Tibial nerve (tissue), 4 donors: ENCODE measurements at places on chromosomes 2 and 18. TPM values are rescaled to one million over a fixed set of nuclear protein-coding genes. Genes with fewer than 3 reads are reported as not detected.

NCK2 gene
- 25.2 TPM for total RNA-seq

UGT1A6 gene
- not detected for total RNA-seq

TMEM37 gene
- 4.9 TPM for total RNA-seq

SRD5A2 gene
- not detected for total RNA-seq

CXCR1 gene
- 0.21 TPM for total RNA-seq

LTBP1 gene
- total RNA-seq = 30.8 TPM

GNAL gene
- total RNA-seq = 11.3 TPM

IL36A gene
- total RNA-seq = not detected

SNED1 gene
- total RNA-seq = 116 TPM
